AG10803 (cell line): ENCODE measurements at places on chromosomes 5 and 9.

DNA sequence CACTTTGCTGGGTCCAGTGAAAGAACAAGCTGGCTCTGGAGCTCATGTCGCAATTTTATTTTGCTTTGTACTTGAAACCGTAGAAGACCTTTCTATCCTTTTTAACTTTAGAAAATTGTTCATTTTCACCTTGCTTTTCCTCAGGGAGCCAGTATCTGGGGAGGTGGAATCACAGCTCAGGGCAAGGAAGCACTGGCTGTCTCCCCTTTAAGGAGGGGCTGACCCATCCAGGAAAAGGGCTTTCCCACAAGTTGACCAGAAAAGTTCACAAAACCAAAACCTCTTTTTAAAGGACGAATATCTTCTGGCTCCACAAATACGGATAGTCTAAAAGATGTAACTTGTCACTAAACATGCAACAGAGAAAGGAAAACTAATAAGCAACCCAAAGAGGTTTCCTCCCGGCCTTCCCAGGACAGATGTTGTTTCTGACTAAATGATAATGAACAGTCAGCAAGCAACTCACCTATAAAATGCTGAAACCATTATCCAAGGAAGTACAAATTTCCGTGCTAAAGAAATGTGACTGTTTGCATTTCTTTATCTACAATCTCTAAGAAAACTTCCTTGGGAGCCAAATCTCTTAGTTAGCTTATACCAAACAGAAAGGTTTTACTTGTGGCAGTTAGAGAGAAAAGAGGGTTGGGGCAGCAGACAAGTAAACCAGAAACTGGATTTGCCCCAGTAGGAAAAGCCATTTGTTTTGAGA lies 278.2 kb downstream of the PLK2 start:
- DNase-seq = no peak

DNA sequence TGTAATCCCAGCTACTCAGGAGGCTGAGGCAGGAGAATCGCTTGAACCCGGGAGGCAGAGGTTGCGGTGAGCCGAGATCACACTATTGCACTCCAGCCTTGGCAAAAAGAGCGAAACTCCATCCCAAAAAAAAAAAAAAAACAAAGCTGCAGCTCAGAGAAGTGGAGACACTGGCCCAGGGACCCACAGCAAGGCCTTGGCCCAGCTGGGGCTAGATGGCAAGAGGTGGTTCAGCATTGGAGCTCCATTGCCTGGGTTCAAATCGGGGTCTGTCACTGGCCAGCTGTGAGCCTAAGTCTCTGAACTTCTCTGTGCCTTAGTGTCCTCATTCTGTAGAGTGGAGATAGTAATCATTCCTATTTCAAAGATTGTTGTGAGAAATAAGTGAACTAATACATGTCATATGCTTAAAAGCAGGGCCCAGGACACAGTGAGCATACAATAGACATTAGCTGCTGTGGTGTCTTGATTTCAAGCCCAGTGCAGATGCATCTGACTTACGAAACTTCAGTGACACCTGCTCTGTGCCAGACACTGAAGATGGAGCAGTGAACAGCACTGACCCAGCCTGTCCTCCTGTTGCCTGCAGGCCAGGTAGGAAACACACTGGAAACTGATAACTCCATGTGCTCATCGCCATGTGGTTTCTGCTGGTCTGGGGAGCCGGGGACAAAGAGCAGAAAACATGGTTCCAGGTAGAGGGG lies 127.7 kb downstream of the C9orf50 start:
- DNase-seq = no peak

- DNase-seq = no peak
Measured at GRCh38 chr9:87515006-87515405, 17.3 kb downstream of the DAPK1 start.

- no peak for DNase-seq
Measured at GRCh38 chr5:129406440-129406839, 53.7 kb upstream of the ADAMTS19 start.

DNA sequence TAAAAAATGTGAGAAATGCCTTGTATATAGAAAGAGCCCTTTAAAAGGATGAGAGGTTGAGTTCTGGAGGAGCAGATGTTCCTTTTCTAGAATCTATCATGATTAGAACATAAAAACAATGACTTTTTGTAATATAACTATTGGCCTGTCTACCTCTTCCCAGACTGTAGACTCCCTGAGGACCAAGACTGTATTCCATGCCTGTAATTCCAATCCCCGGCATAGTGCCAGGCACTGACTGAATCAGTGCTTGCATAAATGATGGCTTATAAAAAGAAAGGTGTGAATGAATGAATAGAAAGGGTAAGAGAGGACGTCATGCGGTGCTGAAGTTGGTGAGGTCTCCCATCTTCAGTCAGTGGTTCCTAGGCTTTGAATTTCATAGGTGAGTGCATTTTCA lies 92.6 kb upstream of the GDNF start:
- DNase-seq = no peak

- DNase-seq = peak; percentile 69
Measured at GRCh38 chr9:5553211-5553610, 42.9 kb downstream of the PDCD1LG2 start.

DNA sequence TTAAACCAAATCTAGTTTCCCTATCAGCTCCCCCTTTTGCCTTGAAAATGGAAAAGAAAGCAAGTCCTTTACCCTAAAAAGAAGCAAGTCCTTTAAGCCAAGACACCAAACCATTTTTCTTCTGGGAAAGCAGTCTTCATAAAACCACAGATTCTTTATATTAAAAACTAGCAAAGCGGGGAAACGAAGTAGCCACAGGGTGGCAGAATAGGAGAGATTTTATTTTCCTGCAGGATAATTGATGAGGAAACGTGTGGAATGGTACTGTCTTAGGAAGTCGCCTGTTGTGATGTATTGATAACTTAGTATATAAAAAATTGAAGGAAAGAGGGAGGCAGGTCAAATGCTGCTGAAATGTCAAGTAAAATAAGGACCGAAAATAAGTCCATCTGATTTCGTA lies 41.1 kb downstream of the ZNF883 start:
- peak; percentile 3 for DNase-seq

- no peak for DNase-seq
Measured at GRCh38 chr5:78727786-78728761, 79.5 kb upstream of the LHFPL2 start.

- no peak for DNase-seq
Measured at GRCh38 chr9:120256146-120256545, 323.8 kb downstream of the CDK5RAP2 start.

GRCh38 chr5:94245608-94246007 lies 372.8 kb downstream of the KIAA0825 start:
- DNase-seq = peak; percentile 55

GRCh38 chr5:168120401-168121137 lies 170.9 kb upstream of the WWC1 start:
- peak; percentile 62 for DNase-seq

DNA sequence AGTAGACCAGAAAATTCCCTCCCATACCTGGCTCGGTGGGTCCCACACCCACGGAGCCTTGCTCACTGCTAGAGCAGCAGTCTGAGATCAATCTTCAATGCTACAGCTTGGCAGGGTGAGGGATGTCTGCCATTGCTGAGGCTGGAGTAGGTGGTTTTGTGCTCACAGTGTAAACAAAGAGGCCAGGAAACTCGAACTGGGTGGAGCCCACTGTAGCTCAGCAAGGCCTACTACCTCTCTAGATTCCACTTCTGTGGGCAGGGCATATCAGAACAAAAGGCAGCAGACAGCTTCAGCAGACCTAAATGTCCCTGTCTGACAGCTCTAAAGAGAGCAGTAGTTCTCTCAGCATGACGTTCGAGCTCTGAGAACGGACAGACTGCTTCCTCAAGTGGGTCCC lies 5.6 kb upstream of the GZMA start:
- DNase-seq = no peak

GRCh38 chr5:38370358-38371100 lies 112.2 kb downstream of the EGFLAM start:
- DNase-seq = no peak

- DNase-seq = peak; percentile 51
Measured at GRCh38 chr5:139636975-139637408, 11.2 kb upstream of the CXXC5 start.

GRCh38 chr5:124071039-124071438 lies 559.1 kb downstream of the CSNK1G3 start:
- DNase-seq = no peak

- DNase-seq = peak; percentile 3
Measured at GRCh38 chr5:136308212-136308795, 57.0 kb downstream of the TRPC7 start.

DNA sequence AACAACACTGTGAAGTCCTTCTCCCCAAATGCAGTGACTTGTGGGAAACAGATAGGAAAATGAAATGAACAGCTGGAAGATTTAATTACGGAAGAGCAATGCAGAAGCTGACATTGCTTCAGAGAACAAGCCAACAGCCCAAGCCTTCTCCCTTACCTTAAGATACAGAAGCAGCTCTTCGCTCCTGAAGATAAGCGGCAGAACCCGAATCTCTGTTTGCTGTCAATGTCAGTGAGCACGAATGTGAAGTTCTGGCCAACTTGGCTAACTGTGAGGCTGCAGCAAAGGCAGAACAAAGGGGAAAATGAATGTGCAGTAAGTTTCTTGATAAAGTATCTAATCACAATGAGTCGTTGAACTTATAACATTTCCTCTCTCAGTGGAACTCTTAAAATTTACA lies 172.4 kb downstream of the DENND1A start:
- DNase-seq = no peak

DNA sequence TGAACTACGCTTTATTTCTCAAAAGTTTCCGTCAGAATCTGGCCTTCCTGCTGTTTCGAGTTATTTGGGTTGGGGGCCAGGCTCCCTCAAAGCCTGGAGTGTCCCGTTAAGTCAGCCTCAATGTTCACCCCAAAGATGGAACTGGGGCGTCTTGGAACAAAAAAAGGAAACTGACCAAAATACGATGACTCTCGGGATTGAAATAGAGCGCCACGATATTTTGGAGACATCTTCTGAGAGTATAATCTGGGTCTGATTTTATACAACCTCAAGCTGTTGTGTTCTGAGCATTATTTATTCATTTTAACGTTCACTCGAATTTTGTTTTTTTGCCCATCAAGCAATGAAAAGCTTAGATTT lies 28.1 kb downstream of the TLX3 start:
- DNase-seq = no peak
